ENCODE measurements at places on chromosomes 6 and 20.
A peak's percentile ranks its signal among the peaks of the same experiment; 100 is the strongest.

- DNase-seq: no peak
Measured at GRCh38 chr20:278181-278580, 12.4 kb downstream of the C20orf96 start.

DNA sequence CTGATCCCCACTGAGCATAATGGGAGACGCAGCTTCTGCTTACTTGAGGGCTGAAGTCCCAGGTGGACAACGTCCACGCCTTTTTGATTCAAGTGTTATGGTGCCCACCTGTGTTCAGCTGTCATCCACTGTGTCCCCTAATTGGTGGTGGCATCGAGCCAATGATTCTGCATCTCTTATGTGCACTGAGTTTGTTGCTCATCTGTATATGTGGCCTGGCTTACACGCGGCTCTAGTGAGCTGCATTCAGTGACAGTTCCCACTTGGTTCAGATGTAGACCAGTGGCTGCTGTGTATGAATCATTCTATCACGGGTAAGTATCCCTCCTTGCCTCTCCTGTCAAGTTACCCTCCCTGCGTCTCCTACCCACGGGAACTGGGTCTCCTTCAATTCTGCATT, 131.2 kb upstream of the CLDN20 start:
- DNase-seq: no peak

DNA sequence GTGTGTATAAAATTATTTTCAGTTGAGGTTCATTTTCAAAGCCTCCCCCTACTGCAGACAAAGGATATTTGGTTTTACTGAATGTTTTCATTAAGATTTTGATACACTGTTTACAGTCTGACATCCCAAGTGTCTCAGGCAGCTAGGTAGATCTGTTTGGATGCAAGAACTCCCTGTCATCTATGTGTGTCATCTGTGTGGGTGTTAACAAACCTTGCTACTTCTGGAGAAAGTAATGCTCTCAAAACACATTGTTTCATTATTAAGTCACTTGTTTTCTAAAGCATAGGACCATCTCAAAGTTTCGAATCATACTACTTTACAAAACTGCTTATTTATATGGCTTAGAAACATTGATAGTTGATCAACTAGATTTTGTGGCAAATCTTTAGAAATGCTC, 114.5 kb upstream of the TMEM170B start:
- DNase-seq: no peak

DNA sequence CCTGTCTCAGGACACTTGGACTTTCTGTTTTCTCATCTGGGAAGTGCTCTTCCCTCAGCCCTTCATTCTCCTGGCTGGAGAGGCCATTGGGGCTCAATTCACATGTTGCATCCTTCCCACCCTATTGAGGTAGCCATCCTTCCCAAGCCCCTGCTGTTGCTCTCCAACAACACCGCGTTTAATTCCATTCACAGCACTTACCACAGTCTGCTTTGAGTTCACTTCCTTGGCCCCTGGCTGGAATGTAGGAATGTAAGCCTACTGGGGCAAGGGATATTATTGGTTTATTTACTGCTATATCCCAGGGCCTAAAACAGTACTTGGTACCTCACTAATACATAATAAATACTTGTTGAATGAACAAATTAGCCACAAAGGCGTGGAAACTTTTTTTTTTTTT, 6.7 kb upstream of the GFOD1 start:
- no peak for DNase-seq

GRCh38 chr6:124997196-124997875, 35.1 kb downstream of the RNF217 start:
- DNase-seq: no peak

GRCh38 chr6:11248974-11249761, 16.7 kb upstream of the NEDD9 start:
- no peak for DNase-seq

GRCh38 chr6:19159089-19159488, 678.1 kb upstream of the ID4 start:
- no peak for DNase-seq

DNA sequence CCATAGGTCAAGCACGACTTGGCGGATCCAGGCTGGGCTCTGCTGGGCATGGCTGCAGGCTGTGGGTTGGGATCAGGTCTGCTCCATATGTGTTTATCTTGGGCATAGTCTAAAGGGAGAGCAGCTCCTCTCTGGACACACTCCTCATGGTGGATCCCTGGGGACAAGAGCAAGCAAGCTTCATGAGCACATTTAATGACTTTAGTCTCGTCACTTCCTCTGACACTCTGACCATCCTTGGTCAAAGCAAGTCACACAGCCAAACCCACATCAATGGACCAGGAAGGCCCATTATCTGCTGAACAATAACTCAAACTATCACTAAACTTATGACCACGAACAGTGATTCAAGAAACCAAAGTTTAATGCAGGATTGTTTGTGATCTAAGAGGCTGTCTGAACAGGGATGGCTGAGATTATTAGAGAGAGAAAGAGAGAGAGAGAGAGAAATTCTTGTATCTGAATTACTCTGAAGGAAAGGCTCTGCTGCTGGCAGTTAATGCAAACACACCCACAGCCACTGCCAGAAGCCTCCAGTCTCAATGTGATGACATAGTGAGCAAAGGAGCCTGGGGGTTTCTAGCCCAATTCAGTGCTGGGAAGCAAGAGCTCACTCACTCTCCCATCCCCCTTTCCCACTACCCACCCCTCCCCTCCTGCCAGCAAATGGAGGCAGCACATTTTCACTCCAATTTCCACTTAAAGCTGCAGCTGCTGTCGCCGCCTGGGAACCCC, 490.2 kb upstream of the SULF2 start:
- no peak for DNase-seq

DNA sequence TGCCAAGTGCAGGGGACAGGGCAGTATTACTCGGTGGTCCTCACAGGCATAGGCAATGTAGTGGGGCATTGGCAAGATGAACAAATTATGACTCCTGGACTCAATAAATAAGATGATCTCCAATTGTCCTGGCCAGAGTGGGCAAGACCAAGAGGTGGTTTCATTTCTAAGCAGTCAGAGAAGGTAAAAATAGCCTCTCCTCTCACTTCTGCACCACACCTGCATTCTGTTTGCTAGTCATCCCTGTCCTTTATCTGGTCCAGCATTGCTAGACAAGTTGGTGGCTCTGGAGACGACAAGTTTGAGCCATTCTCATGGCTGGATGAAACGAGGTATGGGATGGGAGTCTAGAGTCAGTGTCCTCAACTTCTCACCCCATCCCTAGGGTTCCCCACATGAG, 83.0 kb downstream of the BANF2 start:
- no peak for DNase-seq

DNA sequence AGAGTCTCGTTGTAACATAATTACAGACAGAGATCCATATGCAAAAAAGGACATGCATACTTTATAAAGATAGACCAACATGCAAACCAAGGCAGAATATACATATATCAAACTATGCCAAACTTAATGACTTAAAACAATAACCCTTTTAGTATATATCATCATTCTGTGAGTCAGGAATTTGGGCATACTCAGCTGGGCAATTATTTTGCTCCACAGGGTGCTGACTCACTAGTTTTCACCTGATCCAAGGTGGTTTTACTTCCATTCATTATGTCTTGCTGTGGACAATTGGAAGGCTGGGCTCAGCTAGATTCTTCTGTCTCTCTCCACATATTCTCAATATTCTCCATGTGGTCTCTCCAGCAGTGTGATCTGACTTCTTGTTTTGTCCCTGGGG, 41.2 kb upstream of the RNF146 start:
- DNase-seq: no peak

- DNase-seq: no peak
Measured at GRCh38 chr6:143279385-143279784, 171.1 kb downstream of the ADAT2 start.

DNA sequence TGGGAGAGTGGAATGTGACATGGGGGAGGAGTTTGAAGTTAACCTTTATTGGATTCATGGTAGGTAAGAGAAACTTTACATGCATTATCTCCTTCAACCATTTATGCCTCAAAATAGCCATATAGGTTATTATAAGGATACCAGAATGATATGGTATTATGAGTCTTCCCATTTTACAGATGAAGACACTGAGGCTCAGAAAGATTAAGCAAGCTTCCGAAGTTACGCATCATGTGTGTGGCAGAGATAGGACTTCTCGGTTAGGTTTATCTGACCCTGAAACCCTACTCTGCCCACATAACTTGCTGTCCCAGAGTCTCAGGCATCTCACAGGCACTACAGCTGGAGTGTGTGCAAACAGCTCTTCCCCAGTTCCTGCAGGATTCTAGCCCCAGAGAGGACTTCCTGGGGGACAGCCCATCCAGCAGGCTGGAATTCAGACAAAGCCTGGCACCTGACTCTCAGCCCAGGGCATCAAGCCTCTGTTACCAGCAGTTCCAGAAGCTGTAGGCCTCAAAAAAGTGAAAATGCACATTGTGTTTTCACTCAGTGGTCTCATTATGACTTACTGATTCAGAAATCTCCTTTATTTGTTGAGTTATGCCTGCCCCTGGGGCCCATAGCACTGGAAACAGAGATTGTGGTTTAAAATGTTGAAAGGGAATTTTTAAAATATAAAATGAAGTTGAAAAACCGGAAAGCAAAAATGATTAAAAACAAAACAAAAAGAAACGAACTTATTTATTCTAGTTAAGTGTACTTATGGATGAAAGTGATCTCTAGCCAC, 512.8 kb upstream of the CHD6 start:
- DNase-seq: no peak

DNA sequence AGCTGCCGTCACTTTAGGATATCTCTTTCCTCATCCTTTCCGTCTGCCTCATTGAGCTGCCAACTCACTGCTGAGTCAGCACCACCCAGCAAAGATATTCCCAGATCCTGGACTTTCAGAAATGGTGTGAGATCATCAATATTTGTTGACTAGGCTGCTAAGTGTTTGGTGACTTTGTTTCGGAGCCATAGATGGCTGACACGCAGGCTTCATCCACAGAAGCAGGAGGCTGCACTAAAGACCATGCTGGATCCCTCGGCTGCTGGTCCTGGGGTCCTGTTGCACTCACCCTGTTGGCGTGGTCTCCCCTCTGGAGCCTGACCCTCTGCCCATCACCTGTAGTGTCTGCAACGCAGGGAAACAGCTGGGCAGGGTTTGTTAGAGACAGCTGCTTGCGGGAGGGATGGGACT, 96.5 kb downstream of the ERMARD start:
- DNase-seq: no peak

GRCh38 chr6:11315743-11316437, 83.4 kb upstream of the NEDD9 start:
- no peak for DNase-seq

GRCh38 chr6:141388666-141389065, 744.1 kb upstream of the GJE1 start:
- no peak for DNase-seq

DNA sequence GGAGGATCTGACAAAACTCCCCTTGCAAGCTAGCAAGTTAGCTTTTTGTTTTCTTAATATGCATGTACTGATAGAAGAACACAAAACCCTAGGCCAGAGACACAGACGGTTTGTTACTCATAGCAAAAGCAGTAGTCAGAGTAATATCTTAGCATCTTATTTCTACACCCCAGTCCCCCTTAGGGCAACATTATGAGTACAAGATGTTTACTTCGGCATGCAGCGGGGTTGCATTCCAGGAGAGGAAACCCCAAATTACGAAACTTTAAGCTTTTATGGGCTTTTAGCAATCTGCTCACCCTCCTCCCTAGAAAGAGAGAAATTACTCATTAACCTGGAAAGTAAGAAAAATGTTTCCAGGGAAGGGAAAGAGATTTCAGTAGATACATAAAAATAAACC, 1286.9 kb downstream of the EPHA7 start:
- no peak for DNase-seq

DNA sequence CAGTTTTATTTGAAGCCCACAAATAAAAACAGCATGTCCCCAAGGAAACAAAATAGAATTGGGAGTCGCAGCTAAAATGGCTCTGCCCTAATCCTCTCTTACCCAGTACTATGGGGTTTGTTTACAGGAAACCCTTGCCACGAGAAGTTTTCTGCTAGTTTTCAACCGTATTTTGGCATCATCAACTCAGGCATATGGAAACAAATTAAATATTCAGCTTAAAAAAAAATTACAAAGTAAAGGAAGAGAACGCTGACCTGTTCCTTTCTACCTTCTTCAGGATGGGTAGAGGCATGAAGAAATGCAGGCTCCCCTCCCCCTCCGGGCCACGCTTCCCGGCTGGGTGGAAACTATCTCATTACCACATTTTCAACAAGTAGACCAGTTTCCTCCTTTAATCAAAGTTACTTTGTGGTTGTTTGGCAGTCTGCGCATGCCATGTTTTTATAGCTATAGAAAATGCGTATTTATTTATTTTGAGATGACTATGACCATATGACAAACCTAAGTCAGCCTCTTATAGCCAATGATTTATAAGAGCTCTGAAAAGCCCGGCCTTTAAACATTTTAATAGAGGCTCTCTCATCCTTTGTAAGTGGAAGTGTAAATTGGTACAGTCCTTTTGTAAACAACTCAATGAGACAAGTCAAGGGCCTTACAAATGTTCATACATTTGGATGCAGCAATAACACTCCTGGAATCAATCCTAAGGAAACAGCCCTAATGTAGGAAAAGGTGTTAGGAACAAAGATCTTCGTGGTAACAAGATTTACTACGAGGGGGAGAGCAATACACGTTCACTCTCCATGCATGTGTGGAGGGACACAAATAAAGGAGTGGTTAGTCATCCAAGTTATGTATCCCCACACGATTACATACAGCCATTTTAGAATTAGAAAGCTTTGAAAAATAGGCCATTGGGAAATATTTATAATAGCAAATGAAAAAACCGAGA, 16.1 kb upstream of the ZNF217 start:
- peak; percentile 85 for DNase-seq

DNA sequence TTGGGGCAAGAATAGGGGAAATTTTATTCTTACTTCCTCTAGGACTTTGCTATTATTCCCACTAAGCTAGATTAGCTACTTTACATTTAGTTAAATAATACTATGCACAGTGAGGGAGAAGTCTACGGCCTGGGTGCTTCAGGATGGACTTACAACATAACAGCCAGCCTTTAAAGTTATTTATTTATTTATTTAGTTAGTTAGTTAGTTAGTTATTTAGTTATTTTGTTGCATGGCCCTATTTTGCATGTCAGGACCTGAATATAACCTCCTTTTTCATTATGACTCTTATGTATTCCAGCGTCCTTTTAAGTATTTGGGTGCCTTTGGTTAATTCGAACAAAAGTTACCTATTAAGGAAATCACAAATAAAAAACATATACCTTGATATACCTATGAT, 238.7 kb downstream of the EYS start:
- DNase-seq: no peak

GRCh38 chr6:3045369-3045768, 22.9 kb upstream of the RIPK1 start:
- DNase-seq: no peak

GRCh38 chr20:63835021-63835858, 4.2 kb upstream of the ZBTB46 start:
- no peak for DNase-seq

GRCh38 chr6:30007132-30007764, 53.8 kb upstream of the POLR1H start:
- peak; percentile 20 for DNase-seq

- no peak for DNase-seq
Measured at GRCh38 chr6:144193181-144193580, 42.9 kb downstream of the STX11 start.

- DNase-seq: no peak
Measured at GRCh38 chr6:41733360-41733706, 2.1 kb downstream of the TFEB start.

GRCh38 chr6:13247627-13248026, 80.7 kb downstream of the TBC1D7 start:
- DNase-seq: no peak
